ENCODE measurements at places on chromosomes 3 and 15. TPM values are rescaled to one million over a fixed set of nuclear protein-coding genes. Genes with fewer than 3 reads are reported as not detected.
A peak's percentile ranks its signal among the peaks of the same experiment; 100 is the strongest.

- no peaks in the 10 kb centered on the region for H3K36me3 ChIP-seq
- H3K4me1 ChIP-seq: no peaks in the 10 kb centered on the region
- no peak for DNase-seq
- H3K27ac ChIP-seq: no peak overlapping the region
- H3K4me3 ChIP-seq: no peak overlapping the region
- no peaks in the 10 kb centered on the region for H3K27me3 ChIP-seq
Observed at GRCh38 chr15:50075319-50075718, 43.7 kb downstream of the ATP8B4 start.

DNA sequence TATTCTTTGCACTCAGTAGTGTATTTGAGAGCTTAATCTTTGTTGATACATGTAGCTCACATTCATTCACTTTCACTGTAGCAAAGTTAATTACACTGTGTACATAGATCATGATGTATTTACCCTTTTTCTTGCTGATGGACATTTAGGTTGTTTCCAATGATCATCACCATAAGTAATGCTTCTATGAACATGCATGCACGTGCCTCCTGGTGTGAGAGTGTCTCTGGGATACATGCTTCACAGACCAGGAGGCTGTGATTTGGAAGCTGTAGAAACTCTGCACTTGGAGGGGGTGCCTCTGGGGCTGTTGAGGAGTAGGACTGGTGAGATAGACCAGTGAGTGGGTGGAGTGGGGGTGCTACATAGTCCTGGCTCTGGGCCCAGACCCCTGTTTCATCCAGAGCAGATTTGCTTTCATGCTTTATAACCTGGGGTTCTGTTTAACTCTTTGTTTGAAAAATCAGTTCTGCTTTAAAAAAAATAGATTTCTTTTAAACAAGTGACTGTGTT, 18.2 kb upstream of the SMAD3 start:
- H3K27ac ChIP-seq: no peak overlapping the region
- peaks cover 10% of the 10 kb centered on the region for H3K4me1 ChIP-seq
- DNase-seq: no peak

DNA sequence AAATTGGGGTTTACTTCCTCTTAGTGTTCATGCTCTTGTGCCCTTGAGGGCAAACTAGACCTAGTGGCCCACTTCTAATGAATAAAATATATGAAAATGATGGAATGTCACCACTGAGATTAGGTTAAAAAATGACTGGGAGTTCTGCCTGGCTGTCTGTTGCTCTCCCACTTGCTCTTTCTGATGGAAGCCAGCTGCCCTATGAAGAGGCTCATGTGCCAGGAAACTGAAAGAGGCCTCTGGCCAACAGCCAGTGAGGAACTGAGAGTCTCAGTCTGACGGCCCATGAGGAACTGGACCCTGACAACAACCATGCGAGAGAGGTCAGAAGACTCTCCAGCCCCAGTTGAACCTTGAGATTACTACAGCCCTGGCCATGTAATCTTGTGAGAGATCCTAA, 107.1 kb upstream of the FHIT start:
- no peaks in the 10 kb centered on the region for H3K36me3 ChIP-seq
- H3K4me3 ChIP-seq: no peak overlapping the region
- H3K27me3 ChIP-seq: no peaks in the 10 kb centered on the region

Gene UCN2
- total RNA-seq: 0.33 TPM

- no peaks in the 10 kb centered on the region for H3K4me1 ChIP-seq
- H3K27ac ChIP-seq: no peak overlapping the region
- H3K4me3 ChIP-seq: no peak overlapping the region
- peaks cover 13% of the 10 kb centered on the region for H3K27me3 ChIP-seq
- H3K36me3 ChIP-seq: no peaks in the 10 kb centered on the region
Observed at GRCh38 chr3:102030661-102031060, 181.3 kb downstream of the NFKBIZ start.

Gene TLNRD1
- 25.1 TPM for total RNA-seq

DNA sequence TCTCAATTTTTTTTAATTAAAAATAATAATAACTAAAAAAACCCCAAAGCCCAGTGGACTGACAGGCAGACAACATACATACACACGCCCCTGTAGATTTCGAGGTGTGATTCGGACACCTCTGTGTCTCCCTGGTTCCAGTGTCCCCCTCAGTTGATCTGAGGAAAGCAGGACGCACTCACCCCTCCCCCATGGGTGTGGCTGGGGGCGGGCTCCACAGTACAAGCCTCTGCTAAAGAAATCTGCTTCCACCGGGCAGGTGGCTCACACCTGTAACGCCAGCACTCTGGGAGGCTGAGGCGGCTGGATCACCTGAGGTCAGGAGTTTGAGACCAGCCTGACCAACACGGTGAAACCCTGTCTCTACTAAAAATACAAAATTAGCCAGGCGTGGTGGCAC, 33.8 kb upstream of the BLM start:
- H3K36me3 ChIP-seq: no peaks in the 10 kb centered on the region
- no peak for DNase-seq
- no peaks in the 10 kb centered on the region for H3K4me1 ChIP-seq
- no peak overlapping the region for H3K27ac ChIP-seq

DNA sequence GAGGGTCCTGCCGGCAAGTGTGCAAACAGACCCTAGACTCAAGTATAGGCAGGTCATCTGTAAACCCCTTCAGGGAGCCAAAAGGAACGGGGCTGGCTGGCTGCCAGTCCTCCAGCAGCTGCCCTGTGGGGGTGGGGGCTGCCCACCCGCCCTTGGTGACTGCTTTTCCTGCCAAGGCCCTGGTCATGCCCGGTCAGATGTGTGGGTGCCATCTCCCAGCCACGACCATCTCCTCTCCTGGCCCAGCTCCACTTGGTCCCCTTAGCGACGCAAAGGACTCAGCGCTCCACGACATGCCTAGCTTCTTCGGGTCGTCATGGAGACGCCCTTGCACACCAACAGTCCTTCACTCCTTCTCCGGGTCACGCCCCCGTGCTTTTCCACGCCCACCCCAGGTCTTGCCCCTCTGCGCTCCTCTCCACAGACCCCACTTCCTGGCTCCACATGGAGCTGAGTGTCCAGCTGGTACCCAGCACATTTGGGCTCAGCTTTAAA, 2.4 kb downstream of the MUC4 start:
- peak; percentile 54 for DNase-seq
- H3K27me3 ChIP-seq: no peaks in the 10 kb centered on the region
- no peaks in the 10 kb centered on the region for H3K36me3 ChIP-seq
- no peak overlapping the region for H3K27ac ChIP-seq

Gene FEZF2
- not detected for total RNA-seq

GRCh38 chr15:25244731-25245585, 193.9 kb downstream of the UBE3A start:
- no peaks in the 10 kb centered on the region for H3K4me1 ChIP-seq
- H3K27ac ChIP-seq: no peak overlapping the region
- no peak overlapping the region for H3K4me3 ChIP-seq
- no peaks in the 10 kb centered on the region for H3K27me3 ChIP-seq
- DNase-seq: peak; percentile 21

GRCh38 chr3:9056581-9056980, 93.3 kb upstream of the RAD18 start:
- no peak overlapping the region for H3K4me3 ChIP-seq
- H3K36me3 ChIP-seq: no peaks in the 10 kb centered on the region
- H3K27me3 ChIP-seq: no peaks in the 10 kb centered on the region
- H3K27ac ChIP-seq: no peak overlapping the region

DNA sequence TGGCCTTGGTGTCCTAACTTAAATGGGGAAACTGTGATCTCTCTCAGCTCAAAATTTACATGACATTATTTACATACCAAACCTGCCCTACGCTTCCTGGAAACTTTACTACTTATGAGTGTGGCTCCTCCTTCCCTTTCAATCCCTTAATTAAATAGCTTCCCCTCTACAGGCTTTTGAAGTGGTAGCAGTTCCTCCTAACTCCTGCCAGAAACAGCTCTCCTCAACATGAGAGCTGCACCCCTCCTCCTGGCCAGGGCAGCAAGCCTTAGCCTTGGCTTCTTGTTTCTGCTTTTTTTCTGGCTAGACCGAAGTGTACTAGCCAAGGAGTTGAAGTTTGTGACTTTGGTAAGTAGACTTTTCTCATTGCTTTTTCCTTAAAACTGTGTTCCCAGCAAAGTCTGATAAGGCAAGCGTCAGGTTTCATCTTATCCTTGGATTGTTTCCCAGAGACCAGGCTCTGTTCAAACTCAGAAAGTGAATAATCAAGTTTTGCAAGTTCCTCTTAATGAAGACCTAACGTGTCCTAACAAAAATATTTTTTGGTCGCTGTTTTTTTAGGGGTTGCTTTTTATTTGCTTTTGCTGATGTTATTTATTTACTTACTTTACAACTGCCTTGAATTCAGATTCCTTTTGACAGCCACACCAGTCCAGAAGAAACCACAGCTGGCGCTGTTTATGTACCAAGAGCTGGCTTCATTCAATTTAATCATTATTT, at the start of gene ACP3:
ACP3 (plus strand) TSS at position 179 of the 720 bp plus-strand sequence; CDS start at position 229, 50 bp downstream.
- H3K36me3 ChIP-seq: no peaks in the 10 kb centered on the region
- H3K27ac ChIP-seq: no peak within 1 kb of the TSS
- peak within 1 kb of the TSS; percentile 67 for H3K4me3 ChIP-seq
- peak; percentile 66 for DNase-seq

- H3K36me3 ChIP-seq: no peaks in the 10 kb centered on the region
- no peak overlapping the region for H3K4me3 ChIP-seq
- H3K27ac ChIP-seq: no peak overlapping the region
- DNase-seq: no peak
- H3K27me3 ChIP-seq: no peaks in the 10 kb centered on the region
- no peaks in the 10 kb centered on the region for H3K4me1 ChIP-seq
Observed at GRCh38 chr15:82971218-82971984, 14.6 kb upstream of the RAMAC start.

DNA sequence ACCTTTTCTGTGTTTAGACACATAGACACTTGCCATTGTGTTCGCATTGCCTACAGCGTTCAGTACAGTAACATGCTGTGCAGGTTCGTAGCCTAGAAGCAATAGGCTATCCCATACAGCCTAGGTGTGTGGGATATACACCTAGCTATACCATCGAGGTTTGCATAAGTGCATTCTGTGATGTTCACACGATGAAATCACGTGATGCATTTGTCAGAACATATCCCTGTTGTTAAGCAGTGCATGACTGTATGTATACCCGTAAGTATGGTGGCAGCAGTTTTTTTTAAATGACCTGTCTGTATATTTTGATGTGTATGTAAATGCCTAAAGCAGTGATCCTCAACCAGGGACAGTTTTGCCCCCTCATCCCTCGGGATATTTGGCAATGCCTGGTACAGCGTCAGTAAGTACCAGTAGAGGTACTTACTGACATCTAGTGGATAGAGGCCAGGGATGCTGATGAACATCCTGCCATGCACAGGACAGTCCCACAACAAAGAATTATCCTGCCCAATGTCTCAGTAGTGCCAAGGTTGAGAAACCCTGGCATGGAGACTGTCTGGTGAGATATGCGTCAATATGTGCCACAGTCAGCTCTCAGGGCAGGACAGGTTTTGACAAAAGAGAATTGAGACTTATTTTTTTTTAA, 129.1 kb downstream of the HCN4 start:
- H3K4me3 ChIP-seq: no peak overlapping the region
- peaks cover 32% of the 10 kb centered on the region for H3K36me3 ChIP-seq
- DNase-seq: peak; percentile 55

DNA sequence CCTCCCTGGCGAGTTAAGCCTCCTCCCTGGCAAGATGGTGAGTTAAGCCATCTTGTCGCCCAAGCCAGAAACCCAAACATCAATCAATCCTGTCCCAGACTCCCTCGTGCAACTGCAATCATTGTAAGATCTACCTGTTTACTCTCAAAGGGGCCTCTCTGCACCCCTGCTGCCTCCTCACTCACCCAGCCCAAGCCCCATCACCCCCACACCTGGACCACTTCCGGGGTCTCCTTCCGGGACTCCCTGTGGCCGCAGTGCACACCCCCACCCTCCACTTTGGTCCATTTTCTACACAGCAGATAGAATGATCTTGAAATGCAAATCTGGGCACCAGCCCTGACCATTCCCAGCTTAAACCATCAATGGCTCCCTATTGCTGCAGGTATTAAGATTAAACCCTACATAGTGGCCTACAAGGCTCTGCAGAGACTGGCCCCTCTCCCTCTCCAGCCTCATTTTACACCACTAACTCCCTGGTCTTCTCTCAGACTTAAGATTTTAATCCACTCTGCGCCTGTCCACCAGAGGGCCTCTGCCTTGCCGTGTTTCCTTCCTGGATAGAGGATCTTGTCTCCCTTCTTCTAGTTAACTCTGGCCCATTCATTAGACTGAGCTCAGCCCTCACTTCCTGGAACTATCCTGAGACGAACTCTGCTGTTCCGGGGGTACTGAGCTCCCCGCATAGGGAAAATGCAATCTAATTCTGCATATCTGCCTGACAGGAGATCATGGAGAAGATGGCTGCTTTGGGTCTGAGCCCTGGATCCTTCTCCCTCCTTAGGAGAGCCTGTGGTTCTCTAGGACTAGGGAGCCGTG, 41.9 kb upstream of the SLC6A1 start:
- DNase-seq: peak; percentile 81
- H3K27me3 ChIP-seq: no peaks in the 10 kb centered on the region
- H3K4me3 ChIP-seq: no peak overlapping the region
- H3K36me3 ChIP-seq: no peaks in the 10 kb centered on the region

- H3K4me1 ChIP-seq: no peaks in the 10 kb centered on the region
- no peak overlapping the region for H3K4me3 ChIP-seq
Observed at GRCh38 chr3:167084545-167084944, 295.6 kb downstream of the ZBBX start.

Gene ACTC1
- 77.6 TPM for total RNA-seq

DNA sequence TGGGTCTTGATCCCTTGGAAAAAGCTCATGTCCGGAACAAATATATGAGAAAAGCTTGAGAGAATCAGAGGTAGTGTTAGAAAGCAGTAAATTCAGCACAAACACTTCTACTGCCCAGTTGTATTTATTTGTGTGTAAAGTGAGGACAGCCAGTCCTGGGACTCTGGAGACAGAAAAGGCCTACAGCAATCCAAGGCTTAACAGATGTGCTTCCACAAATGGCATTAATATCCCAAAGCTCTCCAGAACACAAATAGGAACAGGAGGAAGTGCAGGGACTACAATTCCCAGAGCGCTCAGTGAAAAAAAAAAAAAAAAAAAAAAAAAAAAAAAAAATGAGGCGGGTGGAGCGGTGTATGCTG, 390 bp upstream of the AP2M1 start:
- H3K36me3 ChIP-seq: peaks cover 47% of the 10 kb centered on the region
- H3K4me1 ChIP-seq: peaks cover 15% of the 10 kb centered on the region
- no peak overlapping the region for H3K4me3 ChIP-seq
- DNase-seq: peak; percentile 55

Gene C2CD4A
- not detected for total RNA-seq

GRCh38 chr15:69034352-69034751, 19.9 kb downstream of the NOX5 start:
- no peak for DNase-seq
- H3K27me3 ChIP-seq: peaks cover 13% of the 10 kb centered on the region
- H3K4me3 ChIP-seq: no peak overlapping the region
- no peak overlapping the region for H3K27ac ChIP-seq
- no peaks in the 10 kb centered on the region for H3K4me1 ChIP-seq
- no peaks in the 10 kb centered on the region for H3K36me3 ChIP-seq

All from endodermal cell (in vitro differentiated cells).